MG63 (cell line): ENCODE measurements at places on chromosomes 5 and 9. TPM values are rescaled to one million over a fixed set of nuclear protein-coding genes. Genes with fewer than 3 reads are reported as not detected.

- peak; percentile 81 for DNase-seq
These were observed 897 bp downstream of the AHRR start for GRCh38 chr5:322281-322941.

Gene SLC36A2
- total RNA-seq, result not detected in 2 replicates

Gene PTGR1
- total RNA-seq, result 50.7 and 66.2 TPM in 2 replicates

DNA sequence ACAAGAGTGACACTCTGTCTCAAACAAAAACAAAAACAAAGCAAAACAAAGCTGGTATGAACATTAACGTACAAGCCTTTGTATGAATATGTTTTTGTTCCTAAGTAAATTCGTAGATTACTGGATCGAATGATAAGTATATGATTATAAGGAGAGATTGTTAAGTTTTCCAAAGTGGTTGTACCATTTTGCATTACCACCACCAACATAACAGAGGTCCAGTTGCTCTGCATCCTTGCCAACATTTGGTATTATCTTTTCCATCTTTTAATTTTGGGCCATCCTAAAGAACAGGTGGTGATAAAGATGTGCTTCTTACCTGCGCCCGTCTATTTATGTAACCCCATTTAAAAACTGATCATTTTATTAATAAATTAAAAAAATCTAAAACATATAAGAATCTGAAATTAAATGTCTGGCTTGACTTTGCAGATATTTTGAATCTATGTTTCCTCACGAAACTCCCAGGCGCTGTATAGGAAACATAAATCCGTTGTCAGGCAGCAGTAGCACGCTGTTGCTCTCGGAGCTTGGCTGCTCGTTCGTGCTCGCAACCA lies 593 bp upstream of the NAA35 start:
- no peak for DNase-seq

DNA sequence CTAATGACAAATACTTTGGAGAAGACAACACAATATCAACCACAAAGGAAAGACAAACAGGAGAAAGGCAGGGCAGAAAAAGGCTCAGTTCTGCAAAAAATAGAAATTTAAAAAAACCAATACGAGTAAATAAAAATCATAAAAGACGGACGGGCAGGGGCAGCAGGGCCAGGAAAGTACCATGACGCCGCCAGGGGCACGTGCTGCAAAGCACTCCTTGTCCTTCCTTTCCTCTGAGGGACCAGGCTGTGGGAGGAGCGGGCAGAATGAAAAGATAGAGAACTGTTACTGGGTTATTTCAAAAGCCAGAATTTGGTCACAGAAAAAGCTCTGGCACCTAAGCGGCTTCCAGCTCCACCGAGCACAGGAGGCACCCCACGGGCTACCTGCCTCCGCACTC lies 53.9 kb downstream of the HABP4 start:
- no peak for DNase-seq

GRCh38 chr9:21668516-21668915 lies 133.9 kb upstream of the MTAP start:
- DNase-seq, result peak; percentile 99

Gene ST6GALNAC6
- 40.5 and 47.3 TPM in 2 replicates for total RNA-seq

DNA sequence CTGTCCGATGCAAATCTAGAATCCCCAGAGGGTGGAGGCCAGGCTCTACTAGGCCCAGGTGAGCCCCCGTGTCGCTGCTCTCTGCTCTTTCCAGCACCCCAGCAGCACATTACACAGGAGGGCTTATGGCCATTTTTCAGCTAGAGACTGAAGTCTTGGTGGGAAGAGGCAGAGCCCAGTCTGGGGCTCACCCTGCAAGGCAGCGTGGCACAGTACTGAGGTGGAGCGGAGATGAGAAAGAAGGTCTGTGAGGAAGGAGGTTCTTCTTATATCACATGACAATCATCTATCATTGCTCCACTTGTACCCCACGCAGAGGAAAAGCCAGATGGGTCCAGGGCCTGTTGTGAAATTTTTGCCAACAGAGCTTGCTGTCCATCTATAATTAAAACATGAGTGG lies 10.0 kb upstream of the KIF12 start:
- no peak for DNase-seq

Gene BSPRY
- not detected in 2 replicates for total RNA-seq

- no peak for DNase-seq
These were observed 50.7 kb downstream of the BAAT start for GRCh38 chr9:101333926-101334702.

DNA sequence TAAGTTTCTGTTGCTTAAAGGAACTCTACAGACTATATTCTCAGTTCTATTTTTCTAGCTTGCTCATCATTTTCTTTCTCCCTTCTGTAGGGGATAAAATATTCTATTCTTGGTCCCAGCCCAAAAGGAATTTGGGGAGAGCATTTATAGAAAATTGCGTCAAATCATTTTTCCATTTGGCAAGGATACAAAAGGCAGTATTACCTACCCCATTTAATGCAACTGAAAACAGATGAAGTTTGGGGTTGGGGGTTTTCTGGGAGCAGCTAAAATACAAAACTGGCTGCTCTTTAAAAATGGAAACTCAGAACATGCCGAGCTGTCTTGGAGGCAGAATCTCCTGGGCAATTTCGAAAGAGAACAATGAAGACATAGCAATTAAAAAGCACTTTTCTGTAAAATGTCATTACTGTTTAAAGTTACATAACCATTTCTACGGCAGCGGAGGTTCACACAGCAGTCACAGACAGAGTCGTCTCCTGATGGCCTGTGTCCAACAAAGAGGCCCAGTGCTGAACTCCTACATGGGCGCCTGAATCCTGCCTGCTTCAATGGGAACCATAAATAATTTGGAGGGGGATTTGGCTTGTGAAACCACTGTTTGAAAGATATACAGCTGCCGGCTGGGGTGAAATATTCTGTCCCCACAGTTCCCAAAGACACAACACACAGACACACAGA lies 152.4 kb downstream of the BRINP1 start:
- DNase-seq, result peak; percentile 4

GRCh38 chr9:134948149-134948548 lies 30.4 kb upstream of the FCN1 start:
- DNase-seq, result no peak

DNA sequence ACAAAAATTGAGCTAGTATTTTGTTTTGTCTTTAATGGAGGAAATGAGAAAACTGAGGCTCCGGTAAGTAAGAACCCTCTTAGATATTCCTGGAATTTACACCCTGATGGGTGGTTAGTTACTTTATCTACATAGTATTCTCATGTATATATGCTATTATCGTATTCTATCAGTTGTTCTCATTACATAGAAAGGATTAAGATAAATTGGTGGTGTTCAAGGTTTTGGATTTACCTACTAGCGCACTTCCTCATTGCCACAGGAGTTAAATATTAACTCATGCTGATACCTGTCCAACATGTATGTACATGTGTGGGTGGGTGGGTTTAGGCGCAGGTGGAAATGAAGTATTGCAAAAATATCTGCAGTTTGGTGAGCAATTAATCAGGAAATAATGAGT lies 61.1 kb upstream of the IFNE start:
- no peak for DNase-seq

- no peak for DNase-seq
These were observed 356.6 kb upstream of the IRX4 start for GRCh38 chr5:2239201-2239910.

Gene PPIC
- total RNA-seq, result 30.6 and 38.7 TPM in 2 replicates

Gene SLC44A1
- total RNA-seq, result 13.3 and 26.6 TPM in 2 replicates

DNA sequence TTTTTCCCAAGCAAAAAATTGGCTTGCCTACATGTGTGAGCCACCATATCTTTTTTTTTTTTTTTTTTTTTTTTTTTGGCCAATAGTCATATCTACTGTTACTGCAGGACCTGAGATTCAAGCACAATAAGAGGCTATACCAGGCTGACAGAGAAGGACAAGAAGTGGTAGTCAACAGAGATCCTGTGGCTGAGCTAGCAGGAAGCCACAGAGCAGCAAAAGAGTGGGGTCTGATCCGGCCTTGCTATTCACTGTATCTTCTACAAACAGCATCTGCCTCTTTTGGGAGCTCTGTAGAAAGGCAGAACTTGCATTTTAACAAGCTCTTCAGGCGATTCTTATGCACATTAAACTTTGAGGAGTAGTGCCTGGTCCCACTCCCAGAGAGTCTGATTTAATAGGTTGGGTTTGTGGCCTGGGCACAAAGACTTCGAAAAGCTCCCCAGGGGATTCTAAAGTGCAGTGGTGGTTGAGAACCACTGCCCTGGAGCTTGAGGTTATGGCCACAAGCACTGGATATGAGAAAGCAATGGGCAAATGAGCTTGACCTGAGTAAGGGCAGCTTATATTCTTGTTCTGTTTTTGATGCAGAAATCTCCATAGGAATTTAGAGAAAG lies 162.8 kb downstream of the PIK3R1 start:
- DNase-seq, result no peak

Gene FST
- 114 and 131 TPM in 2 replicates for total RNA-seq

DNA sequence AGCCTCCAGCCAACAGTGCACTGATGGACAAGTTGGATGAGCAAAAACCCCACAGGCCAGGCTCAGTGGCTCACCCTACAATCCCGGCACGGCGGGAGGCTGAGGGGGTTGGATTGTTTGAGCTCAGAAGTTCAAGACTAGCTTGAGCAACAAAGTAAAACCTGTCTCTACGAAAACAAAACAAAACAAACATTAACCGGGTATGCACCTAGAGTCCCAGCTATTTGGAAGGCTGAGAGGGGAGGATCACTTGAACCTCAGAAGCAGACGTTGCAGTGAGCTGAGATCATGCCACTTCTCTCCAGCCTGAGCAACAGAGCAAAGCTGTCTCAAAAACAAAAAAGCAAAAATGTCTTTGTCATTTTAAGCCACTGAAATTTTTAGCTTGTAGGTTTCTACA lies 55.1 kb upstream of the DMRT1 start:
- DNase-seq, result no peak
